H1 (cell line): ENCODE measurements at places on chromosomes 4 and X. TPM values are rescaled to one million over a fixed set of nuclear protein-coding genes. Genes with fewer than 3 reads are reported as not detected.

Gene GAGE12F
- total RNA-seq: not detected in 2 replicates

Gene PCSK1N
- total RNA-seq: 4.5 TPM in 2 replicates

Gene MAGEB10
- not detected in 2 replicates for total RNA-seq

Gene BTK
- 0.20 TPM in 1 of 2 replicates, not detected in the other for total RNA-seq

Gene CENPVL1
- total RNA-seq: 2.9 and 3.2 TPM in 2 replicates

GRCh38 chrX:152642931-152643564, 5.4 kb downstream of the GABRQ start:
- no peaks in the 10 kb centered on the region for H3K27me3 ChIP-seq
- no peak overlapping the region for H3K27ac ChIP-seq
- H3K4me1 ChIP-seq: peaks cover 20% of the 10 kb centered on the region
- peaks cover 15% of the 10 kb centered on the region for H3K36me3 ChIP-seq
- H3K4me3 ChIP-seq: no peak overlapping the region

DNA sequence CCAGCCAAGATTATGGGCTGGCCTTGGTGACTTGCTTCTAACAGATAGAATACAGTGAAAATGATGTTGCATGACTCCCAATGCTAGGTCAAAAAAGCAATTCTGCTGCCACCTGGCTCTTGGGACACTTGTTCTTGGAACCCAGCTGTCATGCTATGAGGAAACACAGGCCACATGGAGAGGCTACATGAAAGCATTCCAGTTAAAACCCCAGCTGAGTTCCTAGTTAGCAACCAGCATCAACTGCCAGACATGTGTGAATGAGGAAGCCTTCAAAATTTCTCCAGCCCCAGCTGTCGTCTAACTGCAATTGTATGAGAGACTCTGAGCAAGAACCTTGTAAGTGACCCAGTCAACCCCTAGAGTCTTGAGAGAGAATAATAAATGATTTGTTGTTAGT, 105.2 kb upstream of the FGF16 start:
- no peaks in the 10 kb centered on the region for H3K27me3 ChIP-seq
- no peak for DNase-seq
- no peak overlapping the region for H3K4me3 ChIP-seq

DNA sequence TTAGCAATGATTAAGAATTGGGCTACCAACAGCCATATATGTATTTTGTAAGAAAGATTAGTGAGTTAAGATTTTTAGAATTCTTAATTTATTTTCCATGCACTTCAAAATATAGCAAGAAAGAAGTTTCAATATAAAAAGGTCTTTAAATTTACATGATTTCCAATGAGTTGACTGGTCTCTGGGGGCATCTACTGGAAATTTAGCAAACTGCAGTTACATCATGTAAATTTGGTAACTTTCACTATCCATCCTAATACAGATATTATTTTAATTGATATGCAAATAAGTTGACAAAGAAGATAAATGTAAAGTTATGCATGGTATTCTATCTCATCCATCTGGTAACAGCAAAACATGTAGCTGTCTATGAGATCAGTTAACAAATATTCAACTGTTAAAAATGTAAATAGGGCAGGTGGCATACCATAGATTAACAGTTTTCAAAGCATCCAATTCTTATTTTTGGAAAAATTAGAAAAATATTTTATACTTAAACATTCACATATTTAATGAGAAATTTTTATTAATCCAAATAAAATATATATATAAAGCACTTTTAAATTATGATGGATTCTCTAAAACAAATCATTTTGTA, 29.1 kb downstream of the TTC29 start:
- DNase-seq: no peak
- no peak overlapping the region for H3K27ac ChIP-seq
- H3K36me3 ChIP-seq: no peaks in the 10 kb centered on the region
- no peaks in the 10 kb centered on the region for H3K4me1 ChIP-seq

DNA sequence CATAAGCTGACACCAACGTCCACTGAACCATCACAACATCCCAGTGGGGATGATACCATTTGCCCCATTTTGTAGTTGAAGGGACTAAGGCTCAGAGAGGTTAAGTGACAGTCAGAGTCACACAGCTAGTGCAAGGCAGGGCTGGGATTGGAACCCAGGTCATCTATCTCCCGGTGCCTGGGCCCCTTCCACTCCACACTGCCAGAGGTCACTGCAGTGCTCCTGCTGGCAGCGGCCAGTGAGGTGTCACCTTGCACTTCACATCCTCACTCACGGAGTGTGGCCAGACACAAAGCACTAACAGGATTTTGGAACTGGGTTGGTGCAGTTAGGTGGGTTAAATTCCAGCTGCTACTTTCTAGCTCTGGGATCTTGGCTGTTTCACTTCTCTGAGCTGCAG, 118.7 kb downstream of the ENPP6 start:
- H3K27ac ChIP-seq: no peak overlapping the region
- no peak overlapping the region for H3K4me3 ChIP-seq
- H3K36me3 ChIP-seq: no peaks in the 10 kb centered on the region
- H3K27me3 ChIP-seq: 0 out of 2 replicates have a peak, but pooled peaks cover 4% of the 10 kb centered on the region

DNA sequence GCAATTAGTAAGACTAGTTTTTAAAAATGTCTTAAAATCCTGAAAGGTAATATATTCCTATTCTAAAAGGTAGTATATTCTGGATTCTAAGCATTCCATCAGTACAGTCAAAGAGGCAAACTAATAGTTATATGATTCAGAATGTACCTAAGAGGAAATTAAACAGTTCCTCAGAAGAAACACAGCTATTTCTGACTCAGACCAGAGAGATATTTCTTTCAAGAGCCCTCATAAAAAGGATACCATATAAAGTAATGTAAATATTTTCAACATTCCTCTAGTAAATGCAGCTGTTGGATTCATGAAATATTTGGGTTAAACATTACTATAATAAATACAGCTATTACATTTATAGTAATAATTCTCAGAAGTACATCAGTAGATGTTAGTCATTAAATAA, 358.3 kb downstream of the MAGEB5 start:
- H3K27me3 ChIP-seq: no peaks in the 10 kb centered on the region
- H3K4me1 ChIP-seq: no peaks in the 10 kb centered on the region
- no peak overlapping the region for H3K4me3 ChIP-seq
- DNase-seq: no peak

DNA sequence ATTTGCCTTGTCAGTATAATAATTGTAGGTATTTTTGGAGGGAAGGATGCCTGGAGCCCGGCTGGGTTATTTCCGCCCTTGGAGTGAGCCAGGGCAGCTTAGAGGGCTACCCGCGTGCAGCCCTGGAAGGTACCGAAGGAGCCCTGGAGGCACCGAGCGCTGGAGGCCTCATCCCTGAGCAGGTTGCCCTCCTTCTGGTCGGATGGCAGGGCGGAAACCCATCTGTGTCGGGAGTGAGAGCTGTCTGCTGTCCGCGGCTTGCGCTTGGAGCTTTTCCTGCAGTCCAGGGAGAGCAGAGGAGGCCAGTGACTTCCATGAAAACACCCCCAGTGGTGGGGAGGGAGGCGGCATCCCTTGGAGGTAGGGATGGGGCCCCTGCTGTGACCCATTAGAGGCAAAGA, 122.1 kb downstream of the TBL1X start:
- no peaks in the 10 kb centered on the region for H3K27me3 ChIP-seq
- no peak overlapping the region for H3K27ac ChIP-seq
- H3K36me3 ChIP-seq: no peaks in the 10 kb centered on the region
- DNase-seq: peak; percentile 45

DNA sequence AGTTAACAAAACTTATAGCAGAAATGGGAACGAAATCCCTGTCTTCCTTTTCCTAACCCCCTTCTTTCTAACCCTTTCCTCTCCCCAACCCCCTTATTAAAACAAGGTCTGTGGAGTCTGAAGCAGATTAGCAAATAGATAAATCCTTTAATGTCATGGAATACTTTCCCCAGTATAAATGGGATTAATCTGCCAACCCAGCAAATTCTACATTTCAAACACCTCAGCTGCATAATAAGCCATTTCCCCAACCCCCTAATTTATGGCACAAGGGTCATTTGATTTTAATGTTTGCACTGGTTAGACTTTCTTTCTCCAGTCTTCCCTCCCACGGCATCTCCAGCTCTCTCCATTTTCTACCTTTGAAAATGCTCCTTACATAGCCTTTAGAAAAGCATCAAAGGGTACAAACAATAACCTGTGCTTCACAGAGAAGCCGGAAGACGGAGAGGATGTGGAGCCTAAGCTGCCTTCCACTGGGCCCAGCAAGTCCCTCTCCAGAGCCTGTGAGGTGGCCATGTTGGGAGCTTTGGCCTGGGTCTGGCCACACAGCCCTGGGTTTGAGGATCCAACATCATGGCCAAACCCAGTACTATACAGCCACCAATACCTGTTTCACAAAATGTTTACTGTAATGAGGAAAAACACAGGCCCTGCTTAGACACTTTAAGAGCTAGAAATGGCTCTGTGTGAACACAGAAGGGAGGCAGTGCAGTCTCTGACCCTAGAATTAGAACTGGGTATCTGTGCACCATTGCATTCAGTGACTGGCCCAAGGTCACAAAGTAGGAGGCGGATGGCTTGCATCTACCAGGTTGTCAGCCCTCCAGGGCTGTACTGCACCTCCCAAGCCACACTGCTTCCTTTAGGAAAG, 56.9 kb upstream of the SPRY1 start:
- H3K27ac ChIP-seq: no peak overlapping the region
- no peaks in the 10 kb centered on the region for H3K27me3 ChIP-seq
- DNase-seq: no peak
- no peak overlapping the region for H3K4me3 ChIP-seq
- H3K36me3 ChIP-seq: no peaks in the 10 kb centered on the region
- peaks cover 4% of the 10 kb centered on the region for H3K4me1 ChIP-seq

GRCh38 chr4:52407545-52407944, 251.6 kb downstream of the USP46 start:
- no peaks in the 10 kb centered on the region for H3K27me3 ChIP-seq
- H3K4me3 ChIP-seq: no peak overlapping the region
- no peak for DNase-seq
- no peak overlapping the region for H3K27ac ChIP-seq

GRCh38 chr4:9980898-9981297, 40.4 kb downstream of the SLC2A9 start:
- peaks cover 13% of the 10 kb centered on the region for H3K4me1 ChIP-seq
- no peak overlapping the region for H3K4me3 ChIP-seq
- H3K27me3 ChIP-seq: peaks cover 7% of the 10 kb centered on the region; the same call in 1 of the 2 replicates
- no peak for DNase-seq

GRCh38 chr4:76980261-76980660, 30.7 kb downstream of the SEPTIN11 start:
- no peak overlapping the region for H3K4me3 ChIP-seq
- H3K27ac ChIP-seq: no peak overlapping the region
- H3K4me1 ChIP-seq: peaks cover 5% of the 10 kb centered on the region; the same call in 1 of the 2 replicates

- no peak overlapping the region for H3K4me3 ChIP-seq
- no peak for DNase-seq
- H3K27ac ChIP-seq: no peak overlapping the region
- H3K27me3 ChIP-seq: peaks cover 9% of the 10 kb centered on the region
- no peaks in the 10 kb centered on the region for H3K4me1 ChIP-seq
- H3K36me3 ChIP-seq: no peaks in the 10 kb centered on the region
Observed at GRCh38 chrX:35726176-35726575, 72.0 kb upstream of the MAGEB16 start.

DNA sequence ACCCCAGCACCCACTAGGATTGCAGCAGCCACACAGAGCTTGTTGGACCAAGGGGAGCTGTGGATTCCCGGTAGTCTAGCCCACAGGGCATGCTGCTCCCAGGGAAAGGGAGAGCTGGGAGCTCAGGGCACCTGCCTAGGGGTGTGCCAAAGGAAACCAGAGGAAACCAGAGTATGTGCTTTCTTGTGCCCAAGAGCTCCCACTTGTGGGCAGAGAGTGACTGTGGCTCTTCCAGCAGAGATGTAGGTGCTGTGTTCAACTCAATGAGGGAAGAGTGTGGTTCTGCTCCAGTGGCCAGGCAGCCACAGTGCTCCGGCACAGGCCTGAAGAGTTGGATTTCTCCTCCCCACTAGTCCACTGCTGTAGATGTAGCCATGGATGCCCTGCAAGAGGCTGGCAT, 1050.0 kb upstream of the INTU start:
- H3K4me1 ChIP-seq: peaks cover 2% of the 10 kb centered on the region; the same call in 1 of the 2 replicates
- peak; percentile 44 for DNase-seq
- no peak overlapping the region for H3K4me3 ChIP-seq
- no peak overlapping the region for H3K27ac ChIP-seq
- no peaks in the 10 kb centered on the region for H3K27me3 ChIP-seq

GRCh38 chr4:2290974-2291704, 29.2 kb upstream of the MXD4 start:
- H3K27me3 ChIP-seq: no peaks in the 10 kb centered on the region
- H3K36me3 ChIP-seq: no peaks in the 10 kb centered on the region
- no peak for DNase-seq

GRCh38 chrX:123603491-123603890, 129.4 kb downstream of the THOC2 start:
- H3K4me3 ChIP-seq: no peak overlapping the region
- H3K36me3 ChIP-seq: no peaks in the 10 kb centered on the region
- H3K27ac ChIP-seq: no peak overlapping the region
- H3K27me3 ChIP-seq: no peaks in the 10 kb centered on the region

GRCh38 chrX:131818297-131818936, 204.7 kb upstream of the STK26 start:
- H3K36me3 ChIP-seq: peaks cover 60% of the 10 kb centered on the region
- no peak overlapping the region for H3K4me3 ChIP-seq
- no peaks in the 10 kb centered on the region for H3K4me1 ChIP-seq
- H3K27me3 ChIP-seq: no peaks in the 10 kb centered on the region
- no peak overlapping the region for H3K27ac ChIP-seq

DNA sequence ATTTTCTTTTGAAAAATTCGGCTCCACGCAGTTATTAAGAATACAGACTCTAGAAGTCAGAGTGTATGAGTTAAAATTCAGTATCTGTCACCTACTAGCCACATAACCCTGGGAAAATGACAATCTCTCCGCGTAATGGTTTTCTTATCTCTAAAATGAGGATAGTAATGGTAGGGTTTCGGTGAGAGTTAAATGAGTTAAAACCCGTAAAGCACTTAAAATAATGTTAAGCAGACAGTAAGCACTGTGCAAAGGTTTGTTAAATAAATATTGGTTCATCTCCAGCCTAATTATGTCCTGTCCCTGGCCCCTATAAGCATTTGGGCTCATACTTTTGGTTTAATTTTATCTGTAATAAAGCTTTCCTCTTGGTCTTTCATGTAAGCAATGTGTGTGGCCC, 350.8 kb upstream of the GRIA3 start:
- no peaks in the 10 kb centered on the region for H3K4me1 ChIP-seq
- H3K27me3 ChIP-seq: no peaks in the 10 kb centered on the region
- no peak for DNase-seq
- no peaks in the 10 kb centered on the region for H3K36me3 ChIP-seq
- no peak overlapping the region for H3K4me3 ChIP-seq
- H3K27ac ChIP-seq: no peak overlapping the region
